C1 segment of cervical spinal cord (tissue), 14 donors: ENCODE measurements at places on chromosomes 2 and 18.

DNA sequence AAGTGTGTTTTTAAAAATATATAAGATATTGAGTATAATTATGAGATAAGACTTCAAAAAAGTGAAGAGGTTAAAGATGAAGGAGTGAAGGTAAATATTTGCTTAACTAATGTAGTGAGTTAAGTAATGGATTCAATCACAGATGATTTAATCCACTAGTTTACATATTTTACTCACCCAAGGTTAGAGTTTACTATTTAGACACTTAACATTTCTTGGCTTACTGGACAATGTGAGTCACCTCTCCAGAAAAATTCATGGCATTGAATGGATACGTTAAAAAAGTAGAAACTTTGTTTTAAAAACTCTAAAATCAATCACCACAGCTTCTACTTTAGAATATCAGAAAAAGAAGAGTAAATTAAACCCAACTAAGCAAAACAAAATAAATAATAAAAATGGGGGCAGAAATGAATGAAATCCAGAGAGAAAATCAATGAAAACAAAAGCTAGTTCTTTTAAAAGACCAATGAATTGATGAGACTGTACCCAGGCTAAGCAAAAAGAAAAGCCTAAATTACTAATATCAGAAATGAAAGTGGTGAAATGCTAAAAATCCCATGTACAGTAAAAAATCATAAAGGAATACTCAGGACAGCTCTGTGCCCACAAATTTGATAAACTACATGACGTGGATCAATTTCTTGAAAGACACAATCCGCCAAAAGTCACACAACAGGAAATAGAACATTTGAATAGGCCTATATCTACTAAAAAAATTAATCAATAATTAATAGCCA is 1.9 kb upstream of the HMSD start:
- DNase-seq: no peak

DNA sequence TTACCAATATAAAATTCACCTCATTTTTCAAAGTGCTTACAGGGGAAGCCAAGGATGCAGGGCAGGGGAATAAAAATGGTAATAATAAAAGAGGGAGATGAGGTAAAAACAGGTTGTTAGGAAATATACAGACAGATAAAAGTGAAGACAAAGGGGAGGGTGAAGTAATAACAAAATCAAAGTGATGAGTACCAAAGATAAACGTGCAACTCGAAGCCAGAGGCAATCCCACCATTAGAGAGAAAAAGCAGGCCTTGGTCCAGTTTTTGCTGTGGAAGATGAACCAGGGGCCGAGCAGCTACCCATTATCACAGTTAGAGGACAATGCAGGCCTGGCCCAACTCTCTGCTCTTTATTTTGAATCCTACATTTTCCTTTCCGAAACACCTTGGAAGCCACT is 99.6 kb upstream of the UPP2 start:
- no peak for DNase-seq

DNA sequence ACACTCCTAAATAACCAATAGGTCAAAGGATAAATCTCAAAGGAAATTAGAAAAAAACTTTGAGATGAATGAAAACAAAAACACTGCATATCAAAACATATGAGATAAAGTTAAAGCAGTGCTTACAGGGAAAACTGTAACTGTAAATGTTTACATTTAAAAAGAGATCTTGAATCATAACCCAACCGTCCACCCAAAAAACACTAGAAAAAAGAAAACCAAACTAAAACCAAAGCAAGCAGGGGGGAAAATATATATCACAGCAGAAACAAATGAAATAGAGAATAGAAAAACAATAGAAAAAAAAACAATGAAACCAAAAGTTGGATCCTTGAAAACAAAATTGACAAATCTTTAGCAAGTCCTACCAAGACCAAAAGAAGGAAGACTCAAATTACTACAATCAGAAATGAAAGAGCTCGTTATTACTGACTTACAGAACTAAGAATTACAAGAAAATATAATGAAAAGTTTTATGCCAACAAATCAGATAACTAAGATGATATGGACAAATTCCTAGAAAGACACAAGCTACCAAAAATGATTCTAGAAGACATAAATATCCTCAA is 65.6 kb downstream of the TLK1 start:
- no peak for DNase-seq

DNA sequence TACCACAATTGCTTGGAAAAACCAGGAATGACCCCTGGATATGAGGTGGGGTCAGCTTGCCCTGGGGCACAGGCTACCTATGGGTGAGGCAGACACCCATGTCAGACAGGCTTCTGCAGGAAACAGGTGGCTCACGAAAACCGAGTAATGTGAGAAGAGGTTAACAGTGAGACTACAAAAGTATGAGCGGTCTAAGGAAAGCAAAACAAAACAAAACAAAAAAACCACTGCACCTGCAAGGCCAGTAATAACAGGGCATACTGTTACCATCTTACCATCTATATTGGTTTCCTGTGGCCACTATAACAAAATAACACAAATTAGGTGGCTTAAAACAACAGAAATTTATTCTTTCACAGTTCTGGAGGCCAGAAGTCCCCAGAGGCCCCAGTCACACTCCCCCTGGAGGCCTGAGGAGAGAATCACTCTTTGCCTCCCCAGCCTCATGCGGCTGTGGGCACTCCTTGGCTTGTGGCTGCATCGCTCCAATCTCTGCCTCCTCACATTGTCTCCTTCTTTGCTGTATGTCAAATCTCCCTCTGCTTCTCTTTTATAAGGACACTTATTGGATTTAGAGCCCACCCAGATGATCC is 86.6 kb upstream of the EPC2 start:
- no peak for DNase-seq

GRCh38 chr2:43438342-43438741 is 157.5 kb downstream of the THADA start:
- DNase-seq: no peak

- DNase-seq: no peak
These were observed 11.4 kb downstream of the HTR2B start for GRCh38 chr2:231113489-231113888.

GRCh38 chr2:234858145-234858544 is 93.7 kb upstream of the SH3BP4 start:
- no peak for DNase-seq

- DNase-seq: no peak
These were observed 5.1 kb upstream of the GAL3ST2 start for GRCh38 chr2:241771286-241772062.

GRCh38 chr2:127157114-127157513 is 50.2 kb upstream of the BIN1 start:
- DNase-seq: no peak

DNA sequence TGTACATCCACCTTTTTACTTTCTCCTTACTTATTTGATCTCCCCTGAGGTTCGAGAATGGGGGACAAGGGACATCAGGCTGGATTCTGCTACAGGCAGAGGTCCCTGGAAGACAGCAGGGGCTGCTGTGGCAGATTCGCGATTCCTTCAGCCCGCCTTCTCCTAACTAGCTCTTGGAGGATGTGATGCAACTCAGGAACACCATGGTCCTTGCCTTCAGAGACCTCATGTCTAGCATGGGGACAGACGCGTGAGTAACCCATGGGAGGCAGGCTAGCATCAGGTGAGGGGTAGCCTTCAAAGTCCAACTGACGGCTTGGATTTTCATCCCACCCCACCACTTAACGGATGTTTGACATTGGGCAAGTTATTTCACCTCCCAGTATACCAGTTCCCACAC is 869 bp upstream of the TCF23 start:
- DNase-seq: no peak

DNA sequence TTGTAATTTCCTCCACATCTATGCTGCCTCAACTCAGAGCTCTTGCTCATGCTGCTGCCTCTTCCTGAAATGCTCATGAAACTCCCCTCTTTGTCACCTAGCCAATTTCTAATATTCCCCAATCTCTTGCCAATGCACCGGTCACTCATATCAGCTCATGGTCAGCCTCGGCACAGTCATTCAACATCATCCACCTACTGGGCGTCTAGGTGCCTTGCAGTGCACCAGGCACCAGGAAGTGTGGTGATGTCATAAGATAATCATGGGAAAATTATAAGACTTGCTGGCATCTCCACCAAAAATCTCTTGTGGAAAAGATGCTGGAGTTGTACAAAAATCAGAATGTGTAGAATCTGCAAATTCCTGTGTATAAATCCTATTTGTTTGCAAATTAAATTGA is 52.6 kb upstream of the RAB27B start:
- no peak for DNase-seq

DNA sequence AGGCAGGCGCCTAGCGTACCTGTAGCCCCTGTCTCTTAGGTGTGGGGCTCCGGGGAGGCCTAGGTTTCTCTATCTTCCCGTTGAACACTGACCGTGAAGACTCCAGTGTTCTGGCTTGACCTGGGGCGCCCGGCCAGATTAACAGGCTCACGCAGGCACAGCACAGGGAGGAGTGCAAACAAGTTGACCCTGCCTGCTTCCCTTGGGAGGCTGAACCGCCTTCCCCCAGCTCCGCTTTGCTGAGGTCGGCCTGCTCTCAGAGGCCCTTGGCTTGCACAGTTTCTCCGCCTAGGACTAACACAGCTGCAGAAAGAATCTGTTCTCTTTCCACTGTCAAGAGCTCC is 567 bp downstream of the PCYOX1 start:
- DNase-seq: no peak

DNA sequence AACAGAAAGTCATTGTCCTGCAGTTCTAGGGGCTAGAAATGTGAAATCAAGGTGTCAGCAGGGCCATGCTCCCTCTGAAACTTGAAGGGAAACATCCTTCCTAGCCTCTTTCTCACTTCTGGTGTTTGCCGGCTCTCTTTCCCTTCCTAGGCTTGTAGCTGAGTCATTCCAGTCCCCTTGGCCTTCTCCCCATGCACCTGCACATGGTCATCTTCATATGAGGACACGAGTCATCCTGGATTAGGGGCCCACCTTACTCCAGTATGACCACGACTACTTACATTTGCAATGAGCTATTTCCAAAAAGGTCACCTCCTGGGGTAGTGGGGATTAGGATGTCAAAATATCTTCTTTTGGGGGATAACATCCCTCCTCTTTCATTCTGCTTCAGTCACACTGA is 168.5 kb upstream of the CXCR4 start:
- no peak for DNase-seq

DNA sequence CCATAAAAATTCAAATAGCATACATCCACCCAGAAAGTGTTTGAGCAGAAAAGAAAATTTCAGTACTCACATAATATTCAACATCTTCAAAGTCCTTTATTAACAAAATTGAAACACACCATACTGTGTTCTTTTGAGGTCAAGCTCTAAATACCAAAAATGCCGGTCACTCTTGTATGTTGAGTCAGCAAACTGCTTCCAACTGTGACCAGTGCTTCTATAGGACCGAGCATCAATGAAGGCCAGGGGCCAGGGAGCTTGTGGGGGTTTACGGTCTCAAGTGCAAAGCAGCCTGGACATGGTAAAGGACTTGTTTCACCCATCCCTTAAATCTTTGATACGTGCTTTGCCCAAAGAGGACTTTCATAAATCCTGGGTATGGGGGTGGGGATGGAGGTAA is 112.7 kb upstream of the REV1 start:
- no peak for DNase-seq
